Karpas-422 (cell line): ENCODE measurements at places on chromosomes 6 and 20.

DNA sequence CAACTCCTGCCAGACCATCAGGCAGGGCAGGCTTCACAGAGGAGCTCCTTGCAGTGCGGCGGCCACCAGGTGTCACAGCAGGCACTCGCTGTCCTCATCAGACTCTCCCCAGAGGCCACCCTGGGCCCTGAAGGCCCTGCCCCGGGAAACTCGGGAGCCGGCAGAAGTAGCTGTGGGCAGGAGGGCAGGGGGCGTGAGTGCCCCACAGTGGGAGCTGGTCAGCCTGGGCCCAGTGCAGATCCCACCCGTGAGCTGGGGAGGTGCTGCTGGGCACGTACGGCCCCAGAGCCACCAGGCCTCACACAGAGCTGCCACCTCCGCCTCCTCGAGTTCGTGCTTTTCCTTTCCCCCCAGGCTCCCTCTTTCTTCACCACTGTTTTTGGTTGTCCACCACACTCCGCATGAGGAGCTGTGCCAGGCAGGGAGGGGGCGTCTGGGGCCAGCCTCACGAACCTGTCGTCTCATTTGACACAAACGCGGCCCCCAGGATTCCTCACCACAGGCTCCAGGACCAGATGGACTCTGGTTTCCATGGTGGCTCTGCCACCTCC, 33.8 kb downstream of the FRMD1 start:
- DNase-seq, result no peak

- DNase-seq, result no peak
Measured at GRCh38 chr6:144104488-144104887, 9.1 kb upstream of the SF3B5 start.

GRCh38 chr6:115899730-115900282, 160.9 kb downstream of the FRK start:
- peak; percentile 46 for DNase-seq

DNA sequence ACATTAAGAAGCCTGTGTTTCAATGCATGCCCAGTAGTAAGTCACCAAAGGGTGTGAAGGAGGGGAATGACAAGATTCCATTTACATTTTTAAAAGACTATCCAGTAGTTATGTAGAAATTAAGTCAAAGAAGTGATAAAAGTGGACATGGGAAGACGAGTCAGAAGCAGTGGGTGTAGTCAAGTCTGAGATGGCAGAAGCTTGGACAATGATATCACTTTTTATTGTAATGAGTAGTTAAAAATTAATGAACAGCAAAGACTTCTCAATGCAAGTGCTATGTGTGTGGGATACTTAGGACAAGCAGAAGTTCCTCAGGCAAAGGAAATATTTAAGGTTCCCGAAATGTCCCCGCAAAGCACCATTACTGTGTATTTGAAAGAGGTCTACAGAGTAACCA, 156.0 kb downstream of the DST start:
- DNase-seq, result no peak

- no peak for DNase-seq
Measured at GRCh38 chr6:135128268-135128914, 52.7 kb upstream of the MYB start.

DNA sequence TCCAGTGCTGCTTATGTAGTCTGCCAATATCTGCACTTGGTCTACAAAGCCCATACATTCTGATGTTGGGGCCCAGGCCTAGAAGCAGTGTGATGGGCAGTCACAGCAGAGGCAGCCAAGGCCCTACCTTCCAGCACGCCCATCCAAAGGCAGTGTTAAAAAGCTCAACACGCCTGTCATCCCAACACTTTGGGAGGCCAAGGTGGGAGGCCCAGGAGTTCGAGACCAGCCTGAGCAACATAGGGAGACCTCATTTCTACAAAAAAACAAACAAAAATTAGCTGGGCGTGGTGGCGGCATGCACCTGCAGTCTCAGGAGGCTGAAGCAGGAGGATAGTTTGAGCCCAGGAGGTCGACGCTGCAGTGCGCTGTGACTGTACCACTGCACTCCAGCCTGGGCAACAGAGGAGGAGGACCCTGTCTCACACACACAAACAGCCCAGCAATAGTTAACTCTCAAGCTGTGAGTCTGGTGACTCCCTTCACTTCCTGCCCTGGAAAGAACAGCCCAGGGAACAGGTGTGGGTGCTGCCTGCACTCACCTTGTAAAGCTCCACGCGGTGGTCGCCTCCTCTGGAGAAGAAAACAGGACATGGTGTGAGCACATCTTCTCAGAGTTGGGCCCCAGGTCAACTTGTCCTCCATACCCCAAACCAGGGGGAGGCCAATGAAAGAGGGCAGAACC, 68.8 kb downstream of the PYGB start:
- no peak for DNase-seq

DNA sequence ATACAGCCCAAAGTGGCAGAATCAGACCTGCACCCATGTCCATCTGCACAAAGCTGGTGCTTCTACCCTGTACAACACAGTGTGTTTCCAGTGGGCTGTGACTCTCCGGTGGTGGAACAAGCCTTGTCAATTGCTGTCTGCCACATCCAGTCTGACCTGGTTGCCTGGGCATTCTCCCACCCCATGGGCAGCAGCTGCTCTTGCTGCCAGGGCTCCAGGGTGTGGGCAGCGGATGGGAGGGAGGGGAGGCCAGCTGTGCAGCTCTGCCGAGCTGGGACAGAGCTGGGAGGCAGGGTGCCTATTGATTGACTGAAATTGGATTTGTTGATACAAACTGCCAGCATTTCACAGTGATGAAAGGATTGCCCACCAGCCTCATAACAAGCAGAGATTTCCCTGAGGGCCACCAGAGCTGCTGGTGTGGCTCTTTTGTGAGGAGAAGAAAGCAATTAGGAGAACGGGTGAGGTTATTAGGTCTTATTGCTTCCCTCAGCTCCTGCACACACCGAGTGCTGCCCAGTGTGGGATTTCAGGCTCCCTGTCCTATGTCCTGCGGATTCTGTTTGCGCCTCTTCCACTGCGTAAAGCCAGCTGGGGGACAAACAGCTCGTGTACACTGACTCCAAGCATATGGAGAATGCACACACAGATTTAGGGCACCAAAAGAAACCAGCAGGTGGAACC, 150.8 kb downstream of the NRN1 start:
- no peak for DNase-seq

GRCh38 chr6:71979911-71980310, 93.6 kb downstream of the RIMS1 start:
- no peak for DNase-seq

DNA sequence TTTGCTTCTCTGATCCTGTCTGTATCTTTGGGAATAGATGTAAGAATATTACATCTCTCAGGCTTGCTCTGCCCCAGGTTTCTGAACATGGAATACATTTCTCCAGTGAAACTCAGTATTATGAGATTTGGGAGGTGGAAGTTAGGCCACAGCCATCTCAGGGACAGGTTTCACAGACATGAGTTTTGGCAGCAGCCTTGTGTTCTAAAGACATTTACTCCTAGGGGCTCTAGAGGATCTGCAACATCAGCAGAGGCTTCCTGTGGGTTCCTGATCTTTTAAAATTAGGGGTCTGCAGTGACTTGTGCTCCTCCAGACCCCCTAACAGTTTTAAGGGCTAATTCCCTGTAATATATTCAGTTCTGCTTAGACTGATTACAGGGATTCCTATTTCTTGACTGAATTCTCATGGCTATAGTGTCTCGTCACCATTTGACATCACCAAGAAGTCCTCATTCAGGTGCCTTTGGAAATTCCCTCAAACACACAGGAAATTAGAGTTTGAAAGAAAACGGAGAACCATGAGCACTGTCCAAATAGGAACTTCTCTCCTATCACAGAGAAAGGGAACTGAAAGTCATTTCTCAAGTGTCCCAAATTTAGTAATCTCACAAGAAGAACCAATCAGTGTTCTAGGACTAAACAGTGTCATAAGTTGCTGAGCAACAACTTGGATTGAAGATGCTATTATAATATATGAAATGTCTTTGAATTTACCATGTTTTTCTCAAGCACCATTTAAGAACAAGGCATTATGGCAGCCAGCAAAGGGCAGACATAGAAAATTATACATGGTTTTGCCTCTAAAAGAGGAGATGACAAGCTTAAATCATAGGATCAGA, 2.5 kb upstream of the HLA-DRA start:
- DNase-seq, result peak; percentile 96

GRCh38 chr6:11711984-11712711, 66.5 kb downstream of the ADTRP start:
- DNase-seq, result no peak

GRCh38 chr20:1890469-1891262, 4.5 kb upstream of the SIRPA start:
- no peak for DNase-seq

DNA sequence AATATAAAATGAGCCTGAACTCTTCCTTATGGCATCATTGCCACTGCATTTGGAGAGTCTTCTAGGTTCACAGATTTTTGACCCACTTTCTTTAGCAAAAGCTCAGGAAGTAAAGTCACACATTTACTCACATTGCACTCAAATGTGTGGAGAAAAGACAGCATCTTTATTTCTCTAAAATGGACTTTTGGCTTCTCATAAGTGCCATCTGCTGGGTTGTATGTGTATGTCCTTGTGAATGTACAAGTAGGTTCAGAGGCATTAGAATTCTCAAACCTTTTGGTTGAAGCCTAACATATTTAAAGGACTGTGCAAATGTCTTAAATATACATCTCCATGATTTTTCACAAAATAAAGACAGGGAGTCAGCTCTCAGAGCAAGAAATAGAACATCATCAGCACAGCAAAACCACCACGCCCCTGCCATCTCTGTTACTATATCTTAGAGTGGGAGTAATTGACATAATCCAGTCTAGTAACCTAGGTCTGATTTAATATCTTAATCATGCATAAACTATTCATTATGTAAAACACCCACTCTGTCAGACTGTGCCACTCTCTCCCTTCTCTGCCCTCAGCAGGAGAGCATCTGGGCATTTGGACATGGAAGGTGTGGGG, 42.2 kb upstream of the SPTLC3 start:
- DNase-seq, result peak; percentile 63

- no peak for DNase-seq
Measured at GRCh38 chr20:19693508-19693907, 64.5 kb upstream of the RIN2 start.

GRCh38 chr6:14852375-14852774, 393.5 kb upstream of the JARID2 start:
- no peak for DNase-seq

DNA sequence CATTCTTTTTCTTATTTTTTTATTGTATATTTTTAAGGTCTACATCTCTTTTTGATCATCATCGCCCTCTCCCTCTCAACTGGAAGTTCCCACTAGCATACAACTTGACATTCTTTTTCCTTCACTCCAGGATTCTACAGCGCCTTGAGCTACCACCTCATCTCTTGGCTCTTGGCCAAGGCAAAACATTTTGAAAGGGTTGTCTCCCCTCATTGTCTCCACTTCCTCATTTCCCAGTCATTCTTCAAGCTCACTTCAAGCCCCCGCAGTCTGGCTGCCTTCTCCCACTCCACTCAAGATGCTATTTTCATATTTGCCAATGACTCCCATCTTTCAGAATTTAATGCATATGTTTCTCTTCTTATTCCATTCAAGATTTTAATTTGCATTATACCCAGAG, 63.0 kb downstream of the OPN5 start:
- peak; percentile 63 for DNase-seq

DNA sequence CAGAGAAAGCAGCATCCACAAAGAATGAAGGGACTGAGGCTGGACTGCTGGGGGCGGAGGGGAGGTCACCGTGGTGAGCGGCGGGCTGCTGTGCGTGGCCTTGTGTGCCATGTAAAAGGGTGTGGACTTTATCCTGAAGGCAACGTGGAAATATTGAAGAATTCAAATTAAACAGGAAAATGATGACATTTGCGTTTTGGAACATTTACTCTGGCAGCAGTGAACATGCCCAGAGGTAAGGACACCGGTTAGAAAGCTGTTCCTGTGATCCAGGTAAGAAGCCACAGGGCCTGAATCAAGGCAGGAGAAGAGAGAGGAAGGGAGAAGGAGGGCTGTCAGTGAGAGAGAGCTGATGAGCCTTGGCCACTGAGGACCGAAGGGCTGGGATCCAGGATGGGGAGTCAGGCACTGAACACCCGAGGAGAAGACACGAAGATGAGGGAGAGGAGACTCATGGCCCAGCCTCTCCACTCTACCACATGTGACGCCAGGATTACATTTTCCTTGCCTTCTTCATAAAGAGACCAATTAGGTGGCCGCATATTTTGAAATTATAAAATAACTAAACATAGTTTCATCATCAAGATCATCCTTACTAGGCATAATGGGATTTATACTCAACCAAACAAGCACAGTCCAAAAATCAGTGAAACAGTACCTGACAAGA, 58.4 kb downstream of the TRAM2 start:
- no peak for DNase-seq

- no peak for DNase-seq
Measured at GRCh38 chr6:75084872-75085381, 120.9 kb downstream of the COL12A1 start.

- DNase-seq, result peak; percentile 77
Measured at GRCh38 chr20:47360297-47361056, 4.0 kb upstream of the ZMYND8 start.

- DNase-seq, result no peak
Measured at GRCh38 chr6:45222380-45222779, 105.8 kb upstream of the RUNX2 start.

- no peak for DNase-seq
Measured at GRCh38 chr6:80566361-80566760, 459.9 kb downstream of the BCKDHB start.

DNA sequence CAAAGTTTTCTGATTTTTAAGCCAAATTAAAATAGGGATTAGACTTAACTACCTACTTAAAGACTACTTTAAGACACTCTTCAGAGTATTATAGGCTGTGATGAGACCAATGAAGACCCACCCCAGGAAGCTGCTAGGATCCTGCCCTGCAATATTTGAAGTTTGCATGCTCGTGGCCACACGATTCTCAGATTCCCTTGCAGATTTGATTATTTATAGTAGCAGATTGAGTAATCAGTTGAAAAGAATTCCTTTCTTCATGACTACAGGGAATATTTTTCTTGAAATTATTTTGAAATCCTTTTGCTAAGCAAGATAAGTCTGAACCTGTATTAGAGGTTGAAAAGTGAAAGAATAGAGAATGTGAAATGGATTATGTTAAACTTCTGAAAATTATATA, 122.3 kb downstream of the B3GAT2 start:
- DNase-seq, result no peak

DNA sequence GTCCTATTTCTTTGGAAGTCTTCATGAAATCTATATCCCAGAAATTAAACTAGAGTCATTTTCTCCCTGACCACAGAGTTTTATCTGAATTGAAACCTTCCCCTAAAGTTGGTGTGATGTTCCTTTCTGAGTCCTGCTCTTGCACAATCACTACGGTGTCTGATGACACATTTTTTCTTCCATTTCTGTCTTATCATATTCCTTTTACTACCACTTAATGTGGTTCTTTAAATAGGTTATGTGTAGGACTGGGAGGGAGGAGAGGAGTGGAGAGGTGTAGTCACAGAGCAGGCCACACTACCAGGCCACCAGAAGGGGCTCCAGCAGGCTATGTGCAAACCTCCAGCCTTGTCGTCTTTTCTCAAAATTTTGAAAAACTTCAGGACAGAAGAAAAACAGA, 39.7 kb upstream of the ATXN1 start:
- DNase-seq, result no peak
